ENCODE measurements at places on chromosomes 7 and 10.

- no peak for DNase-seq
Measured at GRCh38 chr10:113071446-113071845, 121.4 kb downstream of the TCF7L2 start.

- DNase-seq: no peak
Measured at GRCh38 chr7:57414415-57414814, 35.6 kb upstream of the ZNF716 start.

- DNase-seq: peak; percentile 71
Measured at GRCh38 chr7:16431646-16432424, 10.5 kb upstream of the CRPPA start.

DNA sequence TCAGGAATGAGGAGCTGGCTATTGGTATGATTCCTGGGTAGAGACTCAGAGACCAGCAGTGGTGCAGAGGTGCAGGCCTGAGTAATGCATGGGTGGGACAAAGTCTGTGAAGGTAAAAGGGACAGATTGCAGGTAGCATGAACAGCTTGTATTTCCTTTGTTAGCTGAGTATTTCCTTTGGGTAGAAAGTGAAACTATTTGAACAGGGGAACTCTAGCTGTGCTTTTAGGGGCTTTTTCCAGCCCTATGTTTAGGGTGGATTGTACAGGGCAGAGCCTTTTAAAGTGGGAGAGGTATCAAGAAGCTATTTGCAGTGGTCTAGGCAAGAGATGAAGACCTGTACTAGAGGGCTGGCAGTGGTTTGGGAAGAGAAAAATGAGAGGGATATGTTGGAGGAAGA lies 739.9 kb downstream of the REEP3 start:
- no peak for DNase-seq

All from erythroblast (primary cell).